Fibroblast of lung (primary cell): ENCODE measurements at places on chromosomes 7 and 10. TPM values are rescaled to one million over a fixed set of nuclear protein-coding genes. Genes with fewer than 3 reads are reported as not detected.

Gene TRIM50
- total RNA-seq = not detected in 2 replicates

GRCh38 chr7:27412164-27412563 lies 169.6 kb downstream of the EVX1 start:
- no peaks in the 10 kb centered on the region for H3K36me3 ChIP-seq
- no peaks in the 10 kb centered on the region for H3K27me3 ChIP-seq
- DNase-seq = no peak
- no peak overlapping the region for H3K27ac ChIP-seq

GRCh38 chr10:132184816-132185593 lies 1.7 kb upstream of the DPYSL4 start:
- no peaks in the 10 kb centered on the region for H3K36me3 ChIP-seq
- no peak for DNase-seq
- no peak overlapping the region for H3K27ac ChIP-seq
- peaks cover 19% of the 10 kb centered on the region for H3K27me3 ChIP-seq
- no peaks in the 10 kb centered on the region for H3K4me1 ChIP-seq
- no peak overlapping the region for H3K4me3 ChIP-seq

Gene MDFIC
- total RNA-seq = 41.6 and 67.4 TPM in 2 replicates

DNA sequence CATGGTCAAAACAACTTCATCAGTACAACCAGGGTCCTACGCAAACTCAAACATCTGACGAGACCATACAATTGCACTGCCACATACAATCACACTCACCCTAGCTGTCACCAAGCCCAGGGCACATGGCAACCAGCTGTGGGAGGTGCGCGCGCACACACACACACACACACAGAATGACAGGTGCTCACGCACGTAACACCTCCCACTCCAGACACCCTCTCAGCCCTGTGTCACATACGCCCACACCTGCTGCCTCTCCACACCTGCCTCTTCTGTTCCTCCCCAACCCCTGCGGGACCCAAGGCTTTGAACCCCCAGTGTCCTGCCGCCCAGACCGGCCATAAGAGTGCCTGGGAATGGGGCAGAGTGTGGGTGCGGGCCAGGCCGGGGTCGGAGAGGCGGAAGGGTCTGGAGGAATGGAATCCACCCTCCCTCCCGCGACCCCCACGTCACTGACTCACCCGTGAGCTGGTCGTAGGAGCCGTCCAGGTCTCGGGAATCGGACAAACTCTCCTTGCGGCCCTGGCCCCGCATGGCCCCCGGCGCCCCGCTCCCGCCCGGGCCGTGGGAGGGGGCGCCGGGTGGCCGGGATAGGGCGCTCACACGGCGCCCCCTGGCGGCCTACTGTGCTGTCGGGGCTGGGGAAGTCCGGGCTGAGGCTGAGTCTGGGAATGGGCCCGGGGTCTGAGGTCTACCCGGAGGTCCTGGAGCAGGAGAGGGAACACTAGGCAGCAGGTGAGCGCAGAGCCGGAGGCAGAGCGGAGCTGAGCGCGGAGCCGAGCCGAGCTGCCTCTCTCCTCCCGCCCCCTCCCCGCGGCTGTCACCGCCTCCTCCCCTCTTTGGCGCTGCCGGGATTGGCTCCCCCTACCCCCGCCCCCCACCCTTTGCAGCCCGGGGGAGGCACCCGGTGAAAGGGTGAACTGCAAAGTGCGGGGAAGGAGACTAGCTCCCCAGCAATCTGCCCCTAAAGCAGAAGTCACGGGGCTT lies at the start of gene KCNIP2:
TSS of gene KCNIP2 (minus strand) at position 769 of the 990 bp plus-strand sequence. CDS start at position 537, 232 bp downstream.
- no peaks in the 10 kb centered on the region for H3K4me1 ChIP-seq
- peaks cover 2% of the 10 kb centered on the region for H3K36me3 ChIP-seq
- no peak within 1 kb of the TSS for H3K27ac ChIP-seq
- no peaks in the 10 kb centered on the region for H3K27me3 ChIP-seq

GRCh38 chr7:117025891-117026290 lies 72.6 kb downstream of the ST7 start:
- no peaks in the 10 kb centered on the region for H3K27me3 ChIP-seq
- no peak for DNase-seq
- H3K27ac ChIP-seq = no peak overlapping the region
- no peaks in the 10 kb centered on the region for H3K4me1 ChIP-seq
- no peak overlapping the region for H3K4me3 ChIP-seq
- H3K36me3 ChIP-seq = no peaks in the 10 kb centered on the region
